ENCODE measurements at places on chromosomes 1 and 21.

- DNase-seq: no peak
These were observed 58.0 kb downstream of the SDCCAG8 start for GRCh38 chr1:243313635-243314536.

DNA sequence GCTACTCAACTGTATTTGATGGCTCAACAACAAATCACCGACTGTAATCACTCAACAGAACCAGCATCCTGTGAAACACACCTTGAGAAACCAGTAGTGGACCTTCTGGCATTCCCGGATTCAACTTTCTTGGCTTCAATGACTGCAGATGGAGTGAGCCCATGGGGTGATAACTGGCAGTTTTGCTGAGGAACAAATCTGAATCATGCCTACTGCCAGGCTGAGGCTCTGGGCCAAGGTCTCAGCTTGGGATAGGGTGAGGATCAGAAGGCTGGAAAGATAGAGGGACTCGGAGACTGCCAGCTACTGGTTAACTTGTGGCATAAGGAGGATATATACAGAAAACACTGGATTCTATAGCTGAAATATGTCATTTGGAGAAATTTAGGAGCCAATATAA is 63.5 kb upstream of the DIRAS3 start:
- no peak for DNase-seq

DNA sequence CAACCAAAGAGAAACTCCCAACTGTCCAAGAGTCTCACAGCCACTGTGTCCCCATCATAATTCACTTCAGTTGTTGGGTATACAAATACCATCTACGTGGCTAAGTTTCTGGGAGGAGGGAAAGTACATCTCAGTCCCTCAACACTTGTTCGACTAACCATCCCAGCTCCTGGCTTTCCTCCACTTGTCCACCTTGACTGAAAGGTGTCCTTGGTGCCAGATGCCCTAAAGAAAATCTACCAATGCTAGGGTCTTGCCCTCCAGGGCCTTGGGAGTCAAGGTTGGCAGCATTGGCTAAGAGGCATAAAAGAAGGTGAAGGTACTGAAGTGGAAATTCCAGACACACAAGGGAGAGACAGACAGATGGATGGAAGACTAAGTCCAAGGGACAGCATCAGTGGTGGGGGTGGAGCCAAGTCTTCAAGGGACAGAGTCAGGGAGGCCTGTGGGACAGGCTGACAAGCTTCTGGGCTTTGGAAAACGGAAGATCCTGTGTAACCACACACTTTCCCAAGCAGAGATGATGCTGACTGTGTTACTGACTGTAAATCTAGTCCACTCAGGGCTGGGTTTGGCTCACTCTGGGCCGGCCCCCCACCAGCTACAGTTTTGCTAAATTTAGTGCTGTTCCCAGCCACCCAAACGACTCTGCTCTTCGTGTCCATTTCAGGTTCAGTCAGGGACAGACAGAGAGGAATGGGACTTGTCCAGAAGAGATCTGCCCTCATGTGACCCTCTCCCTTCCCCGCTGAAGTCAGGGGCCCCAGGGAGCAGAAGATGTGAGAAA is 60.1 kb downstream of the CD34 start:
- no peak for DNase-seq

DNA sequence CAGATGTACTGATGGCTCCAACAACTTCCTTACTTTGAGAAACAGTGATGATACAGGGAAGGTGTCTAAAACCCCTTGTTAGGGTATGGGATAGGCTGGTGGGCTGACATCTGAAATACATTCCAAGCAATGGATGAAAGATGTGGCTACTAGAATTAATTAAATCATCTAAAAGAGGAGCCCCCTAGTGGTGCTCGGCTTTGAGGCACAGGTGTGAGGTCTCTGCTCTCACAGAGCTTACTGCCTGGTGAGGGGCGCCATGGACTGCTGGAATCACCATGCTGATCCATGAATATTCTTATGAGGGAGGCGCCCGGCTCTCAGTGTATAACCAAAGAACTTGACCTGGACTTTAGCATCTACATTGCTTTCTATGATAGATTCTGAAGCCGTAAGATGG is 48.5 kb downstream of the GNG4 start:
- DNase-seq: no peak

GRCh38 chr1:194268839-194269238 is 1082.4 kb upstream of the B3GALT2 start:
- DNase-seq: no peak

DNA sequence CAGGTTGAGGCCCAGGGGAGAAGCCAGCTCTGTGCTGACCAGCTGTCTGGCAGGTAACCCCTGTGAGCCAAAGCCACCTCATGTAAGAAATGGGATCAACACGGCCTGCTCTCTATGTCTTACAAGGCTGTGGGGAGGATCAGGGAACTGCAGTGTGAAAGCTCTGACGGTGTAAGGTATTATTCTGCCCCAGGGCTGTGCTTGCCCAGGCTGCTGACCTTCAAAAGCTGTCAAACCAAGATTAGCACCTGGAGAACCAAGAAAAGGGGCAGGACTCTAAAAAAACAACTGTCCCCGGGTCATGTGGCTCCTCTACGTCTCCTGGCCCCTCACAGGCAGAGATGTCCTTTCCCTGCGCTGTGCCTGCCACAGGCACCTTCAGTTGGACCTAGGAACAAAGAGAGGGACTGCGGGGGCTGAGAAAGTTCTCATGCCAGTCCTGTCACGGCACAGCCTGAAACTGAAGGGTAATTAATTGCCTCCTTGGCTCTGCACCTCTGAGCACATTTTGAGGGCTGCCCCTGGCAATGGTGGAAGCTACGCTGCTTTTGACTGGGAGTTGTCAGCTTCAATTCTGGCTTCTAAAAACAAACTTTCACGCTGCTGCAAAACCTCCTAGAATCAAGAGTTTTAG is 77.6 kb downstream of the PGBD5 start:
- no peak for DNase-seq

GRCh38 chr1:34865981-34866761 is 6.6 kb upstream of the SMIM12 start:
- DNase-seq: peak; percentile 90

DNA sequence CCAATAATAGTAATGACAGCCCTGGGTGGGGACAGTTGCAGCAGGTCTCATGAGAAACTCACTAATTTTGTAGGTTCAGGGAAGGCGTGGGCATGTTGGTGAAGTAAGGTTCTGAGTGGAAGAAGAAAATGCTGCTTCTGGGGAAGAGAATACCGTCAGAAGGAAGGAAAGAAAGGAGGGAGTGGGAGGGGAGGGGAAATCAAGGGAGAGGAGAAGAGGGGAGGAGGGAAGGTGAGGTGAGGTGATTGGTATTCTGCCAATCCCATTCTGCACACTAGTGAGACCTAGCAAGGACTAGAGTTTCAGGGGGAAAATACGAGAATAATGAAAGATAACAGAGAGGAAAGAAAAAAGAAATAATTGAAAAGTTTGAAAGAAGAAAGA is 32.4 kb upstream of the MGST3 start:
- no peak for DNase-seq

DNA sequence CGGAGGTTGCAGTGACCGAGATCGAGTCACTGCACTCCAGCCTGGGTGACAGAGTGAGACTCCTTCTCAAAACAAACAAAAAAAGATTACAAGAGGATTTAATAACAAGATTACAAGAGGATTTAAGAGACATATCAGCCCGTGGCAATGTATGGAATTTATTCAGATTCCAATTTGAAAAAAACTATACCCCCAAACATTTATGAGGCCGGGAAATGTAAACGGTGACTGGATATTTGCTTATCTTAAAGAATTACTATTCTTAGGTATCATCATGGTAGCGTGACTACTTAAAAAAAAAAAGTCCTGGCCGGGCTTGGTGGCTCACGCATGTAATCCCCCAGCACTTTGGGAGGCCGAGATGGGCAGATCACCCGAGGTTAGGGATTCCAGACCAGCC is 21.2 kb upstream of the ELK4 start:
- DNase-seq: no peak

DNA sequence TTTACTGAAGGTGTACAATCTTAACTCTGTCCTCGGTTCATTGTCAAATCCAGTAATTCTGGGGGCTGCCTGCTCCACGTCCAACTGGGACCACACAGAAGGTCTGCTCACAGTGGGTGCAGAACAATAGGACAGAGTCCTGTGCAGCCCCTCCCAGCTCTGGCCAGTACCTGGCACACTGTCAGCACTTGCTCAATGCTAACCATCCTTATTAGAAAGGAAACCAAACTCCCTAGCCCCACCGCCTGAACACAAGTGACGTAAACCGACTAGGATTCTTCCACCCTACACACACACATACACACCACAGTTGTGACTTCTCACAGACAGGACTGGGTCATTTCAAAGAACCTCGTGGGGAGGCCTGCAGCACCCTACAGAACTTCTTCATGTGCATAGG is 5.2 kb downstream of the BCAR3 start:
- DNase-seq: peak; percentile 26

DNA sequence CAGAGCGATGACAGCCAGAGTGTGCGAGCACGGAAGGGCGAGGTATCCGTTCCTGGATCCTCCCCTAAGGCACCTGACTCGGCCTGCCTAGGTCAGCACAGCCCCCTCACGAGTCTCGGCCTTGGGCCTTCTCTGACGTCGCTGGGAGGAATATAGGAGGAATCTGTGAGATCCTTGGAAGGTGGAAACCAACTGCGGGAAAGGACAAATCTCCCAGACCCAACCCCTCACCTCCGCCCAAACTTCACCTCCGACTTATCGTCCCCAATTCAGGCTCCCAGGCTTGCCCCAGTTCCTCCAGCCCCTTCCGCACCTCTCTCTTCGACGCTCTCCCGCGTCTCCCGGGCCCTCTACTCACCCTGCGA is 494 bp downstream of the APH1A start:
- no peak for DNase-seq

GRCh38 chr1:18556364-18556763 is 74.3 kb upstream of the PAX7 start:
- DNase-seq: no peak
